ENCODE measurements at places on chromosomes 7 and 10. TPM values are rescaled to one million over a fixed set of nuclear protein-coding genes. Genes with fewer than 3 reads are reported as not detected.

DNA sequence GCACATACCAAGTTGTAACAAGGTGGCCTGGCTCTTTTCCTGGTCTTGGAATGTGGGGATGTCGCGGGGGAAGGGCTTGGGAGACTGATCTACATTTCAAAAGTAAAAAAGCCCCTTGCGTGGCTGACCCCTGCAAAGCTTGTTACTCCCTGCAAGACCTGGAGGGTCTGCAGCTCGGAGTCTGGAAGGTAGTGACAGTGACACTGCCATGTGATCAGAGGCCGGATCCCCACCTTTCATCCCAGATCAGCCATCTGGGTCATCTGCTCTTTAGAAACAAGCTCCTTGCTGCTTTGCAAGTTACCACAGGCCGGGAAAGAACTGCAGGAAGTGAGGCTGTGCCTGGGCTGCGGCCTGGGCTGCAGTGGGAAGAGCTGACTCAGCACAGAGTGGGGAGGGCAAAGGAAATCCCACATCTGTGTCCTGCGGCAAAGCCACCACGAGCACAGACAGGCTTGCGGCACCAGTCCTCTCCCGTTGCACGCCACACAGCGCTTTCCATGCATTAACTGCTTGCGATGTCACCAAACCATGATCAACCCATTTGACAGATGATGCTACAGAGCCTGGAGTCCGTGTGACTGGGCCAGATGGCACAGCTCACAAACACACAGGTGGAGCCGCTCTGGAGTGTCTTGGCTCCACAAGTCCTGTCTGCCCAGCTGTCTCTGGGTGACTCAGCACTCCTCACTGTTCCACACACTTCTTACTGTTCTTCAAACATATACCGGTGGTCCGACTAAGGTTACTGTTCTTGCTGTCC, 97.7 kb downstream of the SH3PXD2A start:
- peak; percentile 76 for DNase-seq

Gene CRHR2
- not detected for total RNA-seq

Gene RABGEF1
- 22.8 TPM for total RNA-seq

DNA sequence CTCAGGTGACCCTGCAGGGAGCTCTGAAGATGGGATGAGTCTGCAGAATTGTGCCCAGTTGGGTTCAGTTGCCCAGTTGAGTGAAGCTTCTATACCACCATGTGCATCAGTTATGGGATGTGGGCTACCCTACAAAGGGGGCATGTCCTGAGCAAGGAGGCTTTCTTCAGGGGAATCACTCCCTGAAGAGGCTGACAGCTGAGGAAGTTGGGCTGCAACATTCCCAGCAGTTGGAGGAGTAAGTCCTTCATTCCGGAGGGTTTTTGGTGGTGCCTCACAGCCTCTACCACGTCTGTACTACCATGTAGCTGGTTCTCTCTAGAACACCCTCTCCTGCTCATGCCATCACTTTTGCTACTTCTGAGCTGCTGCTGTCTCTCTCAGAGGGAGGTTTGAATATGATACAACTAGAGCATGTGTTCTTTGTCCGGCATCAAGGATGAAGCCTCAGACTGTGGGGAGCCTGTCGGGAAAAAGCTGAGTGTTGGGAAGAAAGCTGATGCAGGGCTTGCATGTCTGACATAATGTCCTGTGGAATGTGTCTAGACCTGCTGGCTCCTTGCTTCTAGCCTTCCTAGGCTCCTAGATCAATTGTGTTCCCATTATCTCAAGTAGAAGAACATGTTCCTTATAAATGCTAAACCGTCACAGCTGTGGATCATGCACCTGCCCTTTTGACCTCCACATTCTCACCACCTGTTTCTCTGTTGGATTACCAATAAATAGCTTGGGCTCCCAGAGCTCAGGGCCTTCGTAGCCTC, 355.8 kb downstream of the CCSER2 start:
- DNase-seq, result no peak

Gene CDK1
- total RNA-seq, result 109 TPM

- no peak for DNase-seq
These were observed 135.9 kb downstream of the ADARB2 start for GRCh38 chr10:1601406-1601805.

Gene MAT1A
- not detected for total RNA-seq

Data from activated T-cell treated with anti-CD3 and anti-CD28 coated beads, Interleukin-2, amount 50 U/mL, for 72 hours (primary cell).